ENCODE measurements at places on chromosomes 7 and 10.

GRCh38 chr7:114209968-114210367 is 204.6 kb upstream of the FOXP2 start:
- DNase-seq, result no peak

DNA sequence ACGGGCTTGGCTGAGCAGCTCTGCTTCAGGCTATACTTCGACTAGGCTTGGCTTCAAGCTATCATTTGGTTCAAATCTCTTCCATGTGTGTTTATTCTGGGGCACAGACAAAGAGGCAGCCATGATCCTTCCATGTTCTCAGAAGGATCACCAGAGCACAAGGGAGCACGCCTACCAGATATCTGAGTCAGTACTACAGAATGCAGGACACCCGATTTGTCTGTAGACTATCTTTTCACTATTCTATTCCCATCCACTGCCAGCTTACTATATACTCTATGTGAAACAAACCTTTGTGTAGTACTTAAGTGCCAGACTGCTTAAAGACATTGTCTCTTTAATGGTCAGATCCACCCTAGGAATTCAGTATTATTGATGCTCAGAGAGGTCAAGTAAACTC is 35.1 kb downstream of the CH25H start:
- DNase-seq, result no peak

DNA sequence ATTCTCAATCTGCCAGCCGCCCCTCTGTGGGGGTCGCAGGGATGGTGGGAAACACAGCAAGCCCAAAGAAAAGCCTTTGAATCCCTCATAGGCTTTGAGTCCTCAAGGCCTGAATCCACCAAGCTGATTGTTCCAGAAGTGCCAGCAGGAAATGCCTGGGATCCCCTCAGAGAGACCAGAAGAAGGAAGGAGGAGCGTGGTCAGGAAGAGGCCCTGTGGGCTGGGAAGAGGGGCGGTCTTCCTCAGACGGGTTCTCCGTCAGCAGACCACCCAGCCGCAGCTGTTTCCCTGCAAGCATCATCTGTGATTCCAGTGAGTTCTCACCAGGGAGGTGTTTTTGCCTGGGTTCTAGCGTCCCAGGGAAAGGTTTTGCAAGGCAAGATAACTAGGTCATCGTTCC is 190.0 kb upstream of the KLF6 start:
- no peak for DNase-seq

DNA sequence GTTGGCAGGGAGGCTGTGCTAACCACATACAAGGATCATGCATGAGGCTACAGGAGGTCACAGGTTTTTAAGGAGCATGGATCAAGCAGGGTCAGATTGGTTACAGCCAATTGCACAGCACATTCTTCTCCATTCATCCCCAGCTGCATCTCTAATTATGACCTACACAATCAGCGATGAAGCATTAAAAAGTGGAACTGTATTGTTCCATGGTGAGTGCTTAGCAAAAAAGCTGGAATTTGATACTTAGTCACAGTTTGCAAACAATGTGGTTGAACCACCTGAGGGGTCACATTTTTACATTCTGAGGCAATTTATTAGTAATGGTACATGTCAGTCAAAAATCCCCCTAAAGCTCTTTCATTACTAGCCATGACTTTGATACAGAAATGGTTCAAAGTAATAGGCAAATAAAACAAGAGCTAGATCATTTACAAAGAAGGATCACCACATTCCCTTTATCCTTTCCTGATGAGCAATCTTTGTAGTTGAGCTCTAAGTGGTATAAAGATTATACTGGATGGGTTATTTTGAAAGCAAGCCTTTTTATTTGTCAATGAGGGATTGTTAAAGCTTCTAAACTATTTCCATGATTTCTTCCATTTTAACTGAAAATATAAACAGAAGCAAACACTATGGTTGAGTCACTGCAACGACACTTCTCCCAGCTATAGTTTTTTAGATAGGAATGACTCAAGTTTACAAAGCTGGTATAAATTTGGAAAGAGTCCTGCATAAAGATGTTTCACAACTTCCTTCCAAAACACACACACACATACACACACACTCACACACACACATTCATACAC is 217.8 kb upstream of the SEMA3A start:
- DNase-seq, result no peak

Measured in NB4 (cell line).